Stimulated activated CD4-positive, alpha-beta T cell treated with anti-CD3 and anti-CD28 coated beads, TNF-alpha, amount 100 ng/mL, for 1 hour (primary cell): ENCODE measurements at places on chromosomes 12 and 14.
A peak's percentile ranks its signal among the peaks of the same experiment; 100 is the strongest.

GRCh38 chr12:1491983-1492697, 102.2 kb downstream of the FBXL14 start:
- DNase-seq: no peak

DNA sequence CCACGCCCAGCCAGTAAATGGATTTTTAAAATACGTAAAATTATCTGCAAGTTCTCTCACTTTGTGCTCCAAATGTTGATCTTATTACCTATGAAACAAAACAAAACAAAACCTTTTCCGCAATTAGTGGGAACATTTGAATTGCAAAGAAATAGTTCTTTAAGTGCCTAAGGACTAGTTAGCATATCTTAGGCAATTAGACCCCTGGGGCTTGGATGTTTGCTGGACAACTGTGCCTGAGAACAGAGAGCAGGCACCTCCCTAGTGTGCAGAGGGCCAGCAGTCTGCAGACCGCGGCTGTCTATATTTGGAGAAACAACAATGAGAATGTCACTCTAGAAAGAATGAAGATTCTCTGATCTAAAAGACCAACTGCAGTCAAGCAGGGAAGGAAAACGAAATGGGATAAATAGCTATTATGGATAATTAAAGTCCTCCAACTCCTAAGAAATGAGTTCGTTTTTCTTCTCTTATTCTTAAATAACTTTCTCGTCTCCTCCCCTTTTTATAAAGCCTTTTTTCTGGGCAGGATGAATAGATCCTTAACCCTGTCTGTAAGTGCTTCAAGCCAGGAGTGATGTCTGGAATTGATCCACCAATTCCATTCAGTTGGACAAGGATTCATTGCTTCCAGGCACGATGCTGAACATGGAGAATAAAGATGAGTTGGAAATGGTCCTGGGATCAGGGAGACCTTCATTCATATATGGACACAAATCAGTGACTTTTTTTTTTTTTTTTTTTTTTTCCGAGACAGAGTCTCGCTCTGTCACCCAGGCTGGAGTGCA, 16.2 kb downstream of the SLC17A8 start:
- no peak for DNase-seq

GRCh38 chr12:69059465-69060457, 126.8 kb upstream of the CPM start:
- no peak for DNase-seq

GRCh38 chr14:61876362-61877034, 114.3 kb downstream of the SNAPC1 start:
- no peak for DNase-seq

- peak; percentile 24 for DNase-seq
These were observed 753 bp upstream of the ATP5MC2 start for GRCh38 chr12:53676656-53677015.

- no peak for DNase-seq
These were observed 92.9 kb upstream of the MAX start for GRCh38 chr14:65195042-65195719.

GRCh38 chr12:100199347-100200149, 1.1 kb upstream of the ACTR6 start:
- peak; percentile 49 for DNase-seq

- DNase-seq: no peak
These were observed 660.9 kb upstream of the LMO3 start for GRCh38 chr12:17266856-17267255.

DNA sequence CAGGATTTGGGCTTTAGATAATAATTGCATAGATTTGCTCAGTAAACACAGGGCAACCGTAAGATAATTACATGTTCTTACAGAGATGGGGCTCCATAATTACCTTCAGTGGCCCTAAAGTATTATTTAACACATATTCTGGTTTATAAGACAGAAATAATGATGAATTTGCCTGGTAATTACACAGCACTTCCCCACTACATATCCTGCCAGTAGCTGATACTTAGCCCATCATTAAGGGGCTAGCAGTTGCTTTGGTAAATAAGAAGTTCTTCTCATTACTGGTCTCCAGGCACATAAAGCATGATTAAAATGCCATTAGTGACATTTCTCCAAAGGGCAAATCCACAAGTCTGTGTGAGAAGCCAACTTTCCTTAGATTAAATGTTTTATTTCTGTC, 158.7 kb downstream of the NUAK1 start:
- DNase-seq: no peak

GRCh38 chr12:107912421-107913004, 138.0 kb downstream of the ASCL4 start:
- DNase-seq: peak; percentile 43

GRCh38 chr14:100022772-100023451, 42.3 kb upstream of the EVL start:
- DNase-seq: no peak

GRCh38 chr12:13444076-13444475, 247.6 kb downstream of the EMP1 start:
- DNase-seq: no peak

- no peak for DNase-seq
These were observed 21.7 kb downstream of the WBP11 start for GRCh38 chr12:14781563-14781962.

GRCh38 chr14:103549361-103550311, 12.8 kb downstream of the BAG5 start:
- no peak for DNase-seq

- no peak for DNase-seq
These were observed 114.2 kb downstream of the KCNK10 start for GRCh38 chr14:88208858-88209257.

DNA sequence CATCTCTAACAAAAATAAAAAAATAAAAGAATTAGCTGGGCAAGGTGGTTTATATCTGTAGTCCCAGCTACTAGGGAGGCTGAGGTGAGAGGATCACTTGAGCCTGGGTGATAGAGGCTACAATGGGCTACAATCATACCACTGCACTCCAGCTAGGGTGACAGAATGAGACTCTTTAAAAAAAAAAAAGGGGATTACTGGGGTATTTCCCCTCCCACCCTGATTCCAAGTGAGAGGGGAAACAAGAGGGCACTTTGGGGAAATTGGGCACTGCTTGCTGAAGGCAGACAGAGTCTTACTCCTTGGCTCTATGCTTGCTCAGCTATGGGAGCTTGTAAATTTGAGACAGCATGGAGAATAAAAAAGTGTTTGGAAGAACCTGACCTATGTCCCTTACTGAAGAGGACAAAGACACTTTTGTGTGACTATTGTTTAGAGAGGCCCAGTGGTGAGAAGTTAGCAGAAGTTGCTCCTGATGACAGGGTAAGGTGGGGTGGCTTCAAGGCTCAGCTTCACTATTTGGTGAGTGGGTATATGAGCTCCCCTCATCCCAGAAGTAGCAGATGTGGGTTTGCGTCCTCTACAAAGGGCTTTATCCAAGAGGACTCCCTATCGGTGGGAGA, 44.0 kb downstream of the KLRG1 start:
- no peak for DNase-seq

DNA sequence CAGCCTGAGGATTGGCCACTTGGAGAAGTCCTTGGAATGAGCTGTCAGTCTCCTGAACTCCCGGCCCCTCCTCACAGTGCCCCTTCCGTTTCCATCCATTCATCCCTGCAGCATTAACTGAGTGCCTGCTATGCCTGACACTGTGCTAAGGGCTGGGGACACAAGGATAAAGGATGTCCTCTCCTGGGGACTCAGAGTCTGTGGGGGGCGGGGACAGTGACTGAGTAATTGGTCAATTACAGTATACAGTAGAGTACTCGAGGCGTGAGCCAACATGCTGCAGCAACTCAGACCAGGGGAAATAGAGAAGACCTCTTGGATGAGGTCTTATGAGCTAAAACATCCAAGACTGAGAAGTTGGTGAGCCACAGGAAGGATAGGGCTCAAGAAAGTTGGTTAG, 43.4 kb upstream of the PWP1 start:
- no peak for DNase-seq

DNA sequence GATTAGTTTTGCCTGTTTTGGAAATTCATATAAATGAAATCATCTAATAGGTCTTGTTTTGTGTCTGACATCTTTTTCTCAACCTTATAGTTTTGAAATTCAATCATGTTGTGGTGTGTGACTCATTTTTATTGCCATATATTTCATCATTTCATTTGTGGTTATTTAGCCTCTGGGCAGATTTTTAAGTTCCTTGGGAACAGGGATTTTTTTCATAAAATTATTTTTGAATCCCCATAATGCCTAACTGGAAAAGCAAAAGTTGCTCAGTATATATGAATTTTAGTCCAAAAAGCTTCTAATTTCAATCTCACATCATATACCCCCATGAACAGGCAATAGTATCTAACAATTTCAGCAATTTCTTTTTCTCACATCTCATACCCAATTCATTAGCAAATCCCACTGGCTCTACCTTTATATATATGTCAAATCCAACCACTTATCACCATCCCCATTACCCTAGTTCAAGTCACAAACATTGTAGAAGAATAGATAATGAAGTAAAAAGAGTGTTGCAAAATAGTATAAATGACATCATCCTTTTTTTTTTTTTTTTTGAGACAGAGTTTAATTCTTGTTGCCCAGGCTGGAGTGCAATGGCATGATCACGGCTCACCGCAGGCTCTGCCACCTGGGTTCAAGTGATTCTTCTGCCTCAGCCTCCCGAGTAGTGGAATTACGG, 2.6 kb upstream of the OR6J1 start:
- DNase-seq: no peak

- no peak for DNase-seq
These were observed 1.1 kb upstream of the C14orf132 start for GRCh38 chr14:96037891-96038557.

DNA sequence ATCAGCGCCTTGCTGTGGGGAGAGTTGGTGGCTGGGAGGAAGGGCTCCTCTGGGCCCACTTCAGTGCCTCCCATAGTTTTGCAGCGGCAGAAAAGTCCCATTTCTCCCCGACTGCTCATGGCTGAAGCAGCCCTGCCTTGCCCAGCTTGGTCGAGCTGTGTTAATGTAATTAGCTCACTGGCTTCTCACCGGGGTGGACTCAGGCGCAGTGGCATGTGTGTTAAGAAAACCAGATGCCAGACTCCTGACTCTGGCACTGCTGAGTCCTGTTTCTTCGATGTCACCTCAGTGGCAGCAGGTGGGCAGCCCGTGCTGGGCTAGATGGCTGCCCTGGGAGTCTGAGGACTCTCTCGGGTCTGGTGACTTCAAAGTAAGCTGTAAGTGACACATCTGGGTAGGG, 47.4 kb downstream of the CHST11 start:
- no peak for DNase-seq

DNA sequence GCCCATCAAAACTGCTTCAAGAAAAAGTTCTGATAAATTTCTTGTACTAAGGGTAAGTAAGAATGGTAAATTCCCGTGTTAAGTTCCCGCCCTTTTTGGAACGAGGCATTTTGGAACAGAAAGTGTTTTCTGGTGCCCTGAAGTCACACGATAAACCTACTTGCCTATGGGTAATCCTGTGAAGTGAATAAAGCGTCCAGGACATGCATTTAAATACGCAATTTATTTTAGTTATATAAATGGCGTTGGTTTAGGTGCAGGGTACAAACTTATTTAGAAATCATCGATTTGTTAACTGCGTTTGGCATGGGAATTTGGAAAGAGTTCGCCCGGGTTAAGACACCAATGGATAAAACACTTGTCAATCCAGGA, 715 bp upstream of the RAP1B start:
- no peak for DNase-seq

GRCh38 chr12:97404093-97404492, 58.5 kb upstream of the RMST start:
- no peak for DNase-seq

DNA sequence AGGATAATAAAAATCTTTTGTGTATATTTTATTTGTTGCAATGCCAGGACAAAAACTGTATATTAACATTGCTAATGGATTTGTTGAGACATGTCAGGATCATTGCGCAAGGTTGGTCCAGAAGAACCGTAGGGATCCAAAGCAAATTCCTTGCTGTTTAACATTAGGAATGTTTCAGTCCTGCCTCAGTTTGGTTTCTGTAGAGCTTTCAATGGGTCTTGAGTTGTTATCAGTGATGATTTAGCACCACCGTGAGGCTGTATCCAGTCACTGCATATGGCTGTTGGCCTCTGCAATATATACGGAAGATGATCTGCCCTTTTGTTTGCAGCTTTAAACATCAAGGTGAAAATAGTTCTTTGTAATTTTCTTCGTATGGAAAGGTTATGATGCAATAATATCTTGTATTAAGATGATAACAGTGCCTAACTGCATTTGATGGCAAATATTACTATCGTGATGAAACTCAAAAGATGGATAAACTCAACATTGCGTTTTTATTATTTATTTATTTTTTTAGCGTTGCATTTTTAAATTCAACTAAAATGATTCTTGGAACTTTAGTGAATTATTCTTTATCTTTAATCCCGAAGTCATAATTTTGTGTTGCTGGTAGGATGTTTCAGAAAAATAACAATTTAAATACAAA, 231.2 kb downstream of the AKAP6 start:
- no peak for DNase-seq

GRCh38 chr12:54381136-54381535, 3.4 kb downstream of the ZNF385A start:
- no peak for DNase-seq

DNA sequence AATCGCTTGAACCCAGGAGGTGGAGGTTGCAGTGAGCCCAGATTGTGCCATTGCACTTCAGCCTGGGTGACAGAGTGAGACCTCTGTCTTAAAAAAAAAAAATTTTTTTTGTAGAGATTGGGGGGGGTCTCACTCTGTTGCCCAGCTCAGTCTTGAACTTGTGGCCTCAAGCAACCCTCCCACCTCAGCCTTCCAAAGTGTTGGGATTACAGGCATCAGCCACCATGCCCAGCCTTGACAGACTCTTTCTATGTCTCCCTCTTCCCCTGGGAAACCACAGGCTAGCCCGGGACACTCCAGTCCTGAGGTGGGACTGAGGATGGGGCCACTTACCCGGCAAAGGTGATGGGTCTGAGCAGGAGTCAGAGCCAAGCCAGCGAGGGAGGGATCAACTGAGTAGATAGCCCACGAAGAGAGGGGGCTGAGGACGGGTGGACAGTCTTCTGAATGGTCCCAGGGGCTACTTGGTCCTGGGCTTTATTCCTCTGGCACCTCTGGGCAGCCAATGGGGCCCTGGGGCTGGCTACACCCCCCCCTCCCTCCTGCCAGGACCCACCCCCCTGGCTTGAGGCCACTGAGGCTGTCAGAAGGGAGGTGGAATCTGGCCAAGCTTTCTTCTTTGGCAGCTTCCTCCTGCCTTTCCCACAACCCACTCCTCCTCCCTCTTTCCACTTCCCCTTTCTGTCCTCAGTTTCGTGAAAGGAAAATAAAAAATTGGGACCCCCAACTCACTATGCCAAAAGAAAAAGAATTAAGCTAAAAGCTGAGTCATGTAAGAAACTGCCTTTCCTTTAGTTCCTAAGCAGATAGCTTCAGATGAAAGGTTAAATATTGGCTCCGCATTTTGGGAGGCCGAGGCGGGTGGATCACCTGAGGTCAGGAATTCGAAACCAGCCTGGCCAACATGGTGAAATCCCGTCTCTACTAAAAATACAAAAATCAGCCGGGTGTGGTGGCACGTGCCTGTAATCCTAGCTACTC, at the start of gene SDS:
Gene SDS, minus strand, starts transcription at position 453 of the 981 bp plus-strand sequence. CDS start 4,179 bp downstream, outside the sequence.
- DNase-seq: no peak

- no peak for DNase-seq
These were observed 1.8 kb upstream of the RCOR1 start for GRCh38 chr14:102590667-102591099.
